ENCODE measurements at places on chromosomes 13 and 19. TPM values are rescaled to one million over a fixed set of nuclear protein-coding genes. Genes with fewer than 3 reads are reported as not detected.

The TLE2 gene
- total RNA-seq = 0.45 TPM

The GJB2 gene
- not detected for total RNA-seq

The ELSPBP1 gene
- total RNA-seq = not detected

The HSPB6 gene
- 22.5 TPM for total RNA-seq

The LGALS7B gene
- not detected for total RNA-seq

The LIM2 gene
- not detected for total RNA-seq

The CCDC70 gene
- not detected for total RNA-seq

The NDUFA7 gene
- 59.5 TPM for total RNA-seq

The PRR36 gene
- total RNA-seq = not detected

The ZNF154 gene
- total RNA-seq = 1.0 TPM

The TRMT1 gene
- 37.0 TPM for total RNA-seq

The RNF225 gene
- total RNA-seq = not detected

The DAPK3 gene
- total RNA-seq = 52.2 TPM

The VSTM1 gene
- total RNA-seq = not detected
